Stimulated activated naive CD8-positive, alpha-beta T cell treated with anti-CD3 and anti-CD28 coated beads, Interleukin-15, amount 100 ng/mL, for 72 hours (primary cell): ENCODE measurements at places on chromosomes 2 and 18.

DNA sequence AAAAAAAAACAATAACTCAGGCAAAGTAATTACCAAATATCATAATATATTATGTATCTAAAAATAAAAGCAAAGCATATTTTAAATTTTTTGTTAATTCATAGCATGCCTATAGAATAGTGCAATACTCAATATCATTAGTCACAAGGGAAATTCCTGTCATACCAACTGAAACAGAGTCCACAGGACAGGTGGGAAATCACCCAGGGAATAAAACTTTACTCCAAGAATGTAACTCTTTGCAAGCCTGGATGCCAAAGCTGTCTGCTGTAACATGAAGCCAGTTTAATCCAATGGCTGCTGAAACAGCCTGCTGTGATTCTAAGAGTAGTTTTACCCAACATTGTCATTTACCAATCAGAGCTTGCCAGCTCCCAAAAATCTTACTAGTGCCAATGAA lies 40.0 kb upstream of the SULT1C3 start:
- DNase-seq, result no peak

GRCh38 chr2:84676295-84676694 lies 160.0 kb downstream of the DNAH6 start:
- no peak for DNase-seq

GRCh38 chr2:66031236-66031635 lies 403.7 kb upstream of the MEIS1 start:
- no peak for DNase-seq

DNA sequence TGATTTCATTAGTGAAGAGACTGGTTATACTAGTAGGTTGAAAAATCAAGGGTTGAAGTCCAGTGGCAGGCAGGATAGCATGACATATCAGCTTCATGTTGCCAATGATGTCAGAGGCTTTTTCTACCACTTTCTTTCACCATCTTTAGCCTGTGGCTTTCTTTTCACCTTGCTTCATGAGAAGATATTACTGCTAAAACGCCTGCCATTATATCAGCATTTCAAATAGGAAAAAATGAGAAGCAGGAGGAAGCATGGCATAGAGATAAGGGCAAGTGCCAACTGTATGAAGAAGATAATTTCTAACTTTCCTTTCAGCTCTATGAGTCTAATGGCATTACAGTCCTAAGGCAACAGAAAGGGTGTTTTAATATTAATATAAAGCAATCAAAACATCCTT lies 270.2 kb upstream of the SYT4 start:
- DNase-seq, result no peak

- DNase-seq, result peak; percentile 4
These were observed 124.0 kb downstream of the SMAD7 start for GRCh38 chr18:48826806-48827205.
